Hindlimb muscle (tissue), 1 donor: ENCODE measurements at places on chromosomes 13 and 19. TPM values are rescaled to one million over a fixed set of nuclear protein-coding genes. Genes with fewer than 3 reads are reported as not detected.

GRCh38 chr19:1286487-1287353, 1.0 kb downstream of the EFNA2 start:
- DNase-seq, result no peak

DNA sequence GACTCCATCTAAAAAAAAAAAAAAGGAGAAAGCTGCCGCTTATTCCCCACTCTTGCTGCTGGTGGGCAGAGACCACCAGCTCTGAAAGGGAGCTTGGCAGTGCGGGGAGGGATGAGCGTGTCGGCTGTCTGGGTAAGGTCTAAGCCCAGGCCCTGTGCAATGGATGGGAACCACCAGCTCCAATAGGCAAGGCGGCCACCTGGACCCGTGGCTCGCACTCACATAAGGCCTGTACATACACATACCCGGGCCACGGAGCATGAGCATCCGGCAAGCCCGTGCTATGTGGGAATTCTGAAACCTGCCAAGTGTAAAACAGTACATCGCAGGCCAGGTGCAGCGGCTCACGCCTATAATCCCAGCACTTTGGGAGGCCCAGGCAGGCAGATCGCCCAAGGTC, 56.6 kb upstream of the USE1 start:
- DNase-seq, result no peak

CYP4F2 gene
- not detected for polyA plus RNA-seq

TIMM13 gene
- polyA plus RNA-seq, result 98.0 TPM

DNA sequence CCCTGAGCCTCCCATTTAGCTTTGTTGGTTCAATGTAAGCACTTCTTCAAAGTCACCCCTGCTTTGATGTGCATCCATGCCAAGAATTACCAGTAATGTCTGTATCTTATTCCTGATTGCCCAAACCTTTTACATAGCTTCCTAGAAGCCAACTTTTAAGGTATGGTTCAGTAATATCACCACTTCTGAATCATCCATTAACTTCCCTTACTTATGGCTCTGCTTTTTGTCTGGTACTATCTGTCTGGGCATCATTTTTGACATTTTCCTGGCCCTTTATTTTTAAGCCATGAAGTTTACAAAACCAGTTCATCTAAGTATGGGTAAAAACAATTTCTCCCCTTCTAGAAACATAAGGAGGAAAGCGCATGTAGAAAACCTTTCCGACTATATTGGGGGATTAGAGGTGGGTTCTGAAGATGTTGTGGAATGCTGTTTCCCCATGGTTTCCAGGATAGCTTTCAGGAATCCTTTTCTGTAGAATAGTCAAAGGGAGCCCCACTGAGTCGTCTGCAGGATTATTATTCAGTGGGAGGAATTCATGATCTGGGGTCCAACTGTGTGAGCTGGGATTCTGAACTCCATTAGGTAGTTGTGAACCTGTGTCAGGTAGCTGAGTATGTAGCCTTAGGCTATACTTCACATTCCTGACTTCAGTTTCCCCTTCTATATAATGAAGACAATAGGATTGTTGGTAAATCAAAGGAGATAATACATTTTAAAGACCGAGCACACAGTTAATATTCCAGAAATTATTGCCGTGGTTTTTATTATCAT, 163.8 kb downstream of the SUCLA2 start:
- DNase-seq, result no peak

DNA sequence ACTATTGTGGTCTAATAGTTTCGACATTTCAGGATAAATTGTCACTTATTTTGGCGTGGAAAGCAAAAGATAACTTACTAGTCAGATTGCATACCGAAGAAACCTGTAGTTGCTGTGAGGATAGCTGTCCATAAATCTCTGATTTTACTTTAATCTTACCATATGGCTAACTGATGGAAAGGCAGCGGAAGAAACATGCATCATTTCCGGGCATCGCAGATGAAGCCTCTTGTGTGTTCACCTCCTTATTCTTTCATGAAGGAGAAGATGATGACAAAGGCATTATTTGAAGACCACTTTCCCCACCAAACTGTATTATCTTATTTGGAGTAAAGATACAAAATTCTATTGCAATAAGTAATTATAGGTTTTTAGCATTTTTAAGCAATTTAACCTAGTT, 763.6 kb upstream of the SLITRK6 start:
- no peak for DNase-seq

DNA sequence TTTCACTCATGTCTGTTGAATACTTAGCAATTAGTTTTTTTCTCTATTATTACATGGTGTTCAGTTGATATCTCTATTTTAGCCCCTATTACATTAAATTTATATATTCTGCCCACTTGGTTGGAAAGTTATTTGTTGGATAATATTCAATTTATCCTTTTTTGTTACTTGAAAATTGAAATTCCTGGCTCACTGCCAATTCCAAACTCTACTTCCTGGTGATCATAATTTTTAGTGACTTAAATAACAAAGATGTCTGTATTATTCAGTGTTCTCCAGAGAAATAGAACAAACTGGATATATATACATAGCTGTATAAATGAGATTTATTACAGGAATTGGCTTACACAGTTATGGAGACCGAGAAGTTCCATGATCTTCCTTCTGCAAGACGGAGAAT, 93.6 kb downstream of the GPC5 start:
- no peak for DNase-seq

- no peak for DNase-seq
Observed at GRCh38 chr13:64154514-64154913, 2738.9 kb upstream of the PCDH20 start.
